Activated T-helper 9 cell treated with anti-CD3 and anti-CD28 coated beads, Interleukin-2, amount 50 U/mL, for 16 hours (primary cell): ENCODE measurements at places on chromosomes 5 and 9.

DNA sequence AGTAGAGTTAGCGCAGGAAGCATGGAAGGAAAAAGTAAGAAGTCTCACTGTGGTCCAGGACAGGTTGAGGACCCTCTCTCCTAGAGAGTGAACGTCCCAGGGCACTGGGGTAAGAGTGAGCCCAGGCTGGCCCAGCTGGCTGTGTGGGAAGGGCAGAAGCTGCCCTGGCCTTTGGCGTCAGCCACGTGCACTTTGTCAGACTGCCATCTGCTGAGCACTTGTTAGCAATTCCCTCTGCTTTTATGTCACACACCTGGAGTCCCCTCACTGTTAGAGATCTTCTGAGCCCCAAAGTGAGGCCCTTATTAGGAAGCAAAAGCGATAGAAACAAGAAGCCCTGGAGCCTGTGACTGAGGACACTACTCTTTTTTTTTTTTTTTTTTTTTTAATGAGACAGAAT is 79.1 kb downstream of the UGCG start:
- no peak for DNase-seq

- DNase-seq, result no peak
Measured at GRCh38 chr5:53424686-53425615, 55.5 kb upstream of the FST start.

- no peak for DNase-seq
Measured at GRCh38 chr5:54993318-54993717, 7.9 kb upstream of the ESM1 start.

DNA sequence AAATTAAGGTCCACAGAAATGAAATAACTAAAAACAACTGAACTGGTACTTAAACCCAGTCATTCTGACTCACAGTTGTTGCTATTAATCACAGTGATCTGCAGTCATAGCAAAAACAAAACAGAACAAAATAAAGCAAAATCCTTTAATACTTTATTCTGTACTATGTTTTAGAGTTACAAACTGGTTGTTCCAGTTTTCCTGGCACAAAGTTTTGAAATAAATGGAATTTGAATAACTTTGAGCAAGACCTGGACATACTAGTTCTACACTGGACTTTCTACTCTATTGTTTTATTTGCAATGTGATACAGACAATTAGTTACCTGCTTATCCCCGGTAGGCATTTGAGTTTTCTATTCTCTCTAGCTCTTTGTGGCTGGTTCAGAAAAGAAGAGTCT is 147.9 kb downstream of the DMRT2 start:
- no peak for DNase-seq

GRCh38 chr5:28927559-28928326 is 1889.4 kb upstream of the CDH9 start:
- no peak for DNase-seq

DNA sequence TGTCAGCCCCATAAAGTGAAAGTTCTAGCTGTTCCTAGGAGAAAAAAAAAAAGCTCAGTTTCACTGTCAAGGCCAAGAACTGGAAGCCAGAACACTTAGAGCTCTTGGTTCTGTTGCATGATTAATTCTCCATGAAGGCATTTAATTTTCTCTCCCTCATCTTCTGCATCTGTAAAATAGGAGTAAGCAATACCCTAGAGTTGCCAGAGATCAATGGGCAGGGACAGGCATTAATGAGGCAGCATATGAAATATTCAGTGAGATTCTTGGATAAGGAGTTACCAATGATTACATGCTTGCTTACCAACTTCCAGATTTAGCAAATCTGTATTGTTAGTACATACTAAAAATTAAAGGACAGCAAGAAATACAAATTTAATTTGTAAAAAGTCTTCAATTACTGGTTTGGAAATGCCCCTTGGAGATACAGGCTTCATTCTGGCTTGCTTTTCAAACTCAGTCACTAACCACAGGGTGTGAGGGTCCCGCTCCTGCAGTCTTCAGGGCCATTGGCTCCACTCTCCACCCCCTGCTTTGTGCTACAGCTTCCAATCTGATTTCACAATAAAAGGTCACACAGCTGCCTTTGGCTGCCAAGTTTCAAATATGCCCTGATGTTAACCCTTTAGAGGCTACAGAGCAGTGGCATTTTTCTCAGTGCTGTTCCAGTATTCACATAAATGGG is 624.6 kb downstream of the BNC2 start:
- no peak for DNase-seq

GRCh38 chr9:20683351-20684034 is 566 bp upstream of the FOCAD start:
- DNase-seq, result peak; percentile 25

DNA sequence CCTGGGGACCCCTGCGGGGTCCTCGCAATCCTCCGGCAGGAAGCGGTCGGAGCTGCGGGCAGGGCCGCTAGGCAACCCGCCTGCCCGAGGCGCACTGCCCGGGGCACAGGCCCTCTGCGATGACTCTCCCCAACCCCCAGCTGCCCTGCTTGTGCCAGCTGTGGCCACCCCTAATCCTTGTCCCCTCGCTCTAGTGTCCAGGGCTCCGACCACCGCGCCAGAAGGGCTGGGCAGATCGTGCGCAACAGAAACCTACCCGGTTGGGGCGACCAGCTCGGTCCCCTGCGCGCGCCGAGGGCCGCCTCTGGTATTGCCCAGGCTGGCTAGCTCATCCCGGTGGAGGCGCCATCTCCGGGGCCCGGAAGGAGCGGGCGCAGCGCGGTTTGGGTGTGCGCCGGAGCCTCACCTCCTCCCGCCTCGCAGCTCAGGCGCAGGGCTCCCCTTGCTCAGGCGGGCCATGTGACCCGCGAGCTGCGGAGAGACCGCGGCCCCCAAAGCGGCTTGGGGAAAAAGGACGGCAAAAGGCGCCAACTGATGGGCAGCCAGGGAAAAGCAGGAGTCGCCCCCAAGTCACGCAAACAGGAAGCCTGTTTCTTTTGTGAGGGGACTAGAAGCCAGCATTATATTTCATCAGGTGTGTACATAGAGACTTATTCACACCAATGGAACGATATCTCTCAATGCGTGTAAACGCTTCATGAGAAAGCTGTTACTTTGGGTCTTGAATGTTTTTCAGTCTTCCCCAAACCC is 46.8 kb upstream of the RNF20 start:
- no peak for DNase-seq

DNA sequence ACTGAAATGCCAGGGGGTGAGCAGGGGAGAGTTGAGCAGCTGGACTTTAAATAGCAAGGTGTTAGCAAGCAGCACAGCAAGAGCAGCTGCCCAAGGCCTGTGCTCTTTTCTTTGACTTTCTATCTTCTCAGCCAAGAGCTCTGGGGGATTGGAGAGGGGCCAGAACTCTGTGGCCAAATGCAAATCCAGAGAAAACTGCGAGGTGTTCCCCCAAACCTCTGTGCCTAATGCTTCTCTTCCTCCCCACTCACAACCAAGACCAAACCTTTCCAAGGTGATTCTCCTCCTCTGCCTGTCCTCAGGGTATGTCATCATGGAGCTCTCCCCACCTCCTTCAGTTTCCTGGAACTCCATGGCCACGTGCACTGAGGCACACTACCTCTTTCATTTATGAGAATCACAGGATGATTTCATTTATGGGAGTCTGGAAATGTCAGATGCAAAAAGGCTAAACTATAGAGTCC is 118.7 kb upstream of the WWC1 start:
- no peak for DNase-seq

DNA sequence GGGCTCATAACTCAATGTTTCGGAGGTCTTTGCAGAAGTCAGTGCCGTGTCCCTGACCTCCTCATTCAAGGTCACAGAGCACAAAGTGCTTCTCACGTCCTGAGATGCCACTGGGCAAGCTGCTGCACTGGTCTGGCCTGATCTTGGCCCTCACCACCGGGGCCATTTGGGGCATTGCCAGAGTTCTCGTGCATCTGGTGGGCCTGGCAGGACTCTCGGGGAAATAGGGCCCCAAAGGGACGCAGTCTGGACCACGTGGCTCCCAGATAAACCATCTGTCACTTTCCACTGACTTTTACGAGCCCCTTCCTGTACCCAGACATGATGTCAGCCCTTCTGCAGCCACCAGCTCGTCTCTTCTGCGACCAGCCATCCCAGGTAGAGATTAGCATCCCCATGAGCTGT is 54.8 kb downstream of the HRH2 start:
- no peak for DNase-seq

GRCh38 chr9:115855458-115856133 is 298.0 kb upstream of the PAPPA start:
- no peak for DNase-seq

DNA sequence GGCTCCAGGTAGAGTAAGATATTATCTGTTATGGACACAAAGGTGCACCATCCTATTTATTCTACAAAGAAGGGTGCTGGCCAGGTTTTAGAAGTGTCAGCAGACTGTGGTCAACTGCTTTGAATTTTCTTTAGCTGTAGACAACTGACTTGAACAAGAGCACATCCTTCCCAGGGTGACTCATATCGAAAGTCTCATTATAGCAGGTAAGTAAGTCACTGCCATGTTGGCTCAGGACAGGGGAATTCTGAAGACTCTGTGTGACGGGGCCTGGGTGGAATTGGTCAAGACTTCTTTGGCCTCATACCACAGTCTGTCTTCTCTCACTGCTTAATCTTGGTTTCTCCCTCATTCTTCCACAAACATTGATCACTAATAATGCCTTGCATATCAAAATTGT is 214.5 kb upstream of the CDH9 start:
- no peak for DNase-seq

- no peak for DNase-seq
Measured at GRCh38 chr5:81268521-81269196, 32.7 kb upstream of the ZCCHC9 start.

GRCh38 chr9:79988126-79988525 is 416.4 kb downstream of the TLE4 start:
- no peak for DNase-seq

DNA sequence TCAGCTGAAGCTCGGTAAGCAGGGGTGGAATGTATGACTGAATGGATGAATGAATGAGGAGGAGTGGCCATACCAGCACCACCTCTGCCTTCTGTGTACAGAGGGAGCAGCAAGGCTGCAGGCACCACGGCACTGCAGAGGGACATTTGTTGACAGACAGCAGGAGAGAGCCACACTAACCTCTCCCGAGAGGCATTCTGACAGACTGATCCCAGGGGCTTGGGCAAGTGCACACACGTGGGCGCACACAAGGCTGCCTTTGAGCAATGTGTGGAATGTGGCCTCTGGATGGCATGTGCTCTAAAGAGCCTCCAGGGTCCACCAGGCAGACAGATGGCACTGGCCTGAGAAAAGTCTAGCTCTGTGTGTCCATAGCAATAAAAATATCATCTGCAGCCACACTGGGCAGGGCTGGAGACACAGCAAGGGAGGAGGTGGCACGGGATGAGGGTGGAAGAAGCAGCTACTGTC is 111.8 kb downstream of the ACTL7B start:
- DNase-seq, result no peak

- no peak for DNase-seq
Measured at GRCh38 chr5:24555229-24555628, 89.5 kb downstream of the CDH10 start.

GRCh38 chr5:100828071-100828897 is 74.8 kb downstream of the ST8SIA4 start:
- no peak for DNase-seq

- DNase-seq, result peak; percentile 44
Measured at GRCh38 chr5:6712142-6712576, 1.1 kb upstream of the TENT4A start.

DNA sequence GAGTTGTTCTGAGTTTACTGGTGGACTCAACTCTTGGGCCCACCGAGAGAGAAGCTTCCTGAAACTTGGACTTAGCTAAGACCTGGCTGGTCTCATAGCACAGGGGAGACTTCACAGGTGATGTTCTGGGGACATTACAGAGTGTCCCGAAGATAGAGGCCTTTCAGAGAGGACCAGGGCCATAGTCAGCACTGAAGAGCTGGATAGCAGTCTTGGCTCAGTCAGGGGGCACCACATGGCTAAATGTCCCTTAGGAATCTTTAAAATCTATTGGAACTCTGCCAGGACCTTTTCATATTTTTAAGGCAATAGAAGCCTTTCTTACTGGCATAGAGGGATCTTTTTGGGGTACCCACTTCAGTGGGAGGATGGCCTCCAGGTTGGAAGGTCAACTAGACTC is 59.8 kb upstream of the CPLX2 start:
- DNase-seq, result no peak

DNA sequence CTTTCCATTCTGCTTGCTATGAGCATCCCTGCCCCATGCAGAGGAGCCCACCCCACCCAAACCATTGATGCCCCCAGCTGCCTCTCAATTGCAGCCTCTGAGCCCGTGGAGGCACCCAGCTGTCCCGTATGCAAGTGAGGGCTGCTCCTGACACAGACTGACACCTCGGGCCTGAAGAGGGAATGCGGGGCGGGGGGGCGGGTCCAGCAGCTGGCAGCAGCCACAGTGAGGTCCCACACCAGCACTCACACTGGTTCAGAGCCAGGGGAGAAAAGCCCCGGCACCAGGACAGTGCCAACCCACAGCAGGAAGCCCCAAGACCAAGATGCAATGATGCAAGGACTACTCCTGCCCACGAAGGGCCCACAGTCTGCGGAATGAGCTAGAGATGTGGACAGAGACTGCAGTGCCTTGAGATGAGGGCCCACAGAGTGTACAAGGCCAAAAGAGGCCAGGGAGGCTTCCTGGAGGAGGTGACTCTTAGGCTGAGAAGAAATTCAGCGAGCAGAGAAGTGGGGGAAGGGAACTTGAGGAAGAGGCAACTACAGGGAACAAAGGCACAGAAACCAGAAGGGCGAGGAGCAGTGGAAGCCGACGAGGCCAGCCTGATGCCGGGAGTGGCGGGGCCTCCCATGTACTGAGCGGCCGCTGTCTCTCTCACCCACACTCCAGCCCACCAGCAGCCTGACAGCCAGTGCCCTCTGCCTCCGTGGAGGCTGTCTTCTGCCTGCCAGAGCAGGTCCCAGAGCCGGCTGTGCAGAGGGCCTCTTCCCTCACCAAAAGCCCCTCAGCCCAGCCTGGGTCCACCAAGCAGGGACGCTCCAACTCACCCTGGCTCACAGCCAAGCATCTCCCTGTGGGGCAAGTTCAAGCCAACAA is 9.2 kb downstream of the EEIG1 start:
- DNase-seq, result no peak

DNA sequence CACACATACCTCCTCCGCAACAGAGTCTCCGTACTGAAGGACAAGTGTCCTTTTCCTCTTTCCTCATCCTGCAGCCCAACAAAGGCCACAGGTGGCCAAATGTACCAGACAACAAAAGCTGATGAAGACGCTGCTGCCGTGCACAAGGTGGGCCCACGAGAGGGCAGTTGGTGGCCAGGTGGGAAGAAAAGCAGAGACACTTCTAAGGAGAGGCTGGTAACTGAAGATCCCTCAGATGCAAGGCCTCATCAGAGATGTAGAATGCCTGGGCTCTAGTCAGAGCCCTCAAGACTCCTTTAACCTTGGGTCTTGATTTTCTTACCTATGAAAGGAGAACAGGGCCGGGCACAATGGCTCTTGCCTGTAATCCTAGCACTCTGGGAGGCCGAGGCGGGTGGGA is 75.7 kb downstream of the NRG2 start:
- DNase-seq, result no peak

- DNase-seq, result no peak
Measured at GRCh38 chr9:3648266-3648665, 122.5 kb upstream of the RFX3 start.

DNA sequence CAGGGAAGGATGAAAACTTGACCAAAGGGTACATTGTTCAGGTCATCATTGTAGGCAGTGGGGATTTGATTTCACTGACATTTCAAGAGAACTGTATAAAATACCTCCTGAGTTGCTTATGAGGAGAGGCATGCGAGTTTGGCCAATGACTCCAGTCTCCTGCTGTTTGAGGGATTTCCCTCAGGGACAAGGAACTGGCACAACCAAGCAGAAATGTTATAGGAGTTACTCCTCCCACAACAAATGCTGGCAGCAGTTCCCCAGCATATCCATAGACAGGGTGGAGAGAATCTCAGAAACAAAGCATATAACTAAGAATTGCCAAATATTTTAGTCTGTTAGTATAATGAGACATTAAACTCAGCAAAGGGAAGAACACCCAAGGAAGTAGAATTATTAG is 47.2 kb upstream of the FBXL7 start:
- DNase-seq, result no peak
